NCI-H1436 treated with DMSO at 0.1 percent for 48 hours (cell line): ENCODE measurements at places on chromosomes 1 and 21.

DNA sequence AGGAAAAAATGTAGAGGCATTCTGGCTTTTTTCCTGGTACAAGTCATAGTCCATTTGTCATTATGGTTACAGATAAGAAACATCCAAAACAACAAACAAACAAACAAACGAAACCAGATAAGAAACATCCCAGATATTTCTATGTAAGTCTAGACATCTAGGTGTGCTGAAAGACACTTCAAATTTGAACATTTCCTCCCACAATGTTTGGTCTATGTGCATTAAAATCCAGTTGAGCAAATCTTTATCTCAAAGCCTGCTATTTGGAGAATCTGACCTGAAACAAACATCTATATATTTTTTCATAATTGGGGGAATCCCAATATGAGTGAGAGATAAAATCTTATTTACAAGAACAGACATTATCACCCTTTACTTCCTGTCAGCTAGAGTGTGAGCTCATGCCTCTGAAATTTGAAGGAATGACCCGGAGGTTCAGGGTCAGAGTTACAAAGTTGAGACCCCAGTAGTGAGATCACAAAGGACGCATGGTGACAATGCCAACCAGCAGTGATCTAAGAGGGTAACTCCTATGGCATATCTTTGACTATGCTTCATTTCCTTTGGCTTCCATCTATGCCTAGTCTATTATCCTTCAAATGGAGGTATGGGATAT lies 182.9 kb upstream of the ATP1B1 start:
- DNase-seq, result no peak

DNA sequence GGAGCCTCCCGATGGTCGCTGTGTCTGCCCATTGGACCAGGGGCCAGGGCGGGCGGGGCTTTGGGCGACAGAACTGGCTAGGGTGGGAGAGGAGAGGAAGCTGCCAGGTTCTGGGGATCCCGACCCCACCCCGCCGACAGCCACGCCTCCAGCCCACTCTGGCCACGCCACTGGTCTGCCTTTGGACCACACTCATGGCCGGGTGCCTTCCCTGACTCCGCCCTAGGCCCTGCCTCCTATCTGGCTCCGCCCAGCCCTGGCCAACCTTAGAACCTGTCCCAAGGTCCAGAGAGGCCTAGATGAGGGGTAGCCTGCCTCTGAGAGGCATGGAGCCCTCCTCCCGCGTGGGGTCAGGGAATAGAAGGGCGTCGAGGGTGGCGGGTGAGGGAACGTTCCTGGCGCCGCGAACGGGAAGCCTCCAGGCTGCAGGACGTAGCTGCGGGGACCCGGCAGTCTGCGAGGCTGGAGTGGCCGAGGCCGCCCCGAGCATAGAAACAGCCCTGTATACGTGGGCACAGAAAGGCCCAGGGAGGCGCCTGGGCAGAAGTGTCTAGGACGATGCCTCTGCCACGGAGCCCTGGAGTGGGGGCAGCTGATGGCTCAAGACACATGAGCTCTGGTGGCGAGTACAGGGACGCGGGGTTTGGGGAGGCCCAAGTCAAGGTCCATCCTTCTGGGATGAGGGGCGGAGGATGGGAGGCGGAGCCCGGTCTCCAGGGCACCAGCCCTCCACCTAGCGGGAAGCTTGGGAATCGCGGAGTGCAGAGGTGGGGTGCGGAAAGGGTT lies 11.5 kb upstream of the COL16A1 start:
- no peak for DNase-seq

DNA sequence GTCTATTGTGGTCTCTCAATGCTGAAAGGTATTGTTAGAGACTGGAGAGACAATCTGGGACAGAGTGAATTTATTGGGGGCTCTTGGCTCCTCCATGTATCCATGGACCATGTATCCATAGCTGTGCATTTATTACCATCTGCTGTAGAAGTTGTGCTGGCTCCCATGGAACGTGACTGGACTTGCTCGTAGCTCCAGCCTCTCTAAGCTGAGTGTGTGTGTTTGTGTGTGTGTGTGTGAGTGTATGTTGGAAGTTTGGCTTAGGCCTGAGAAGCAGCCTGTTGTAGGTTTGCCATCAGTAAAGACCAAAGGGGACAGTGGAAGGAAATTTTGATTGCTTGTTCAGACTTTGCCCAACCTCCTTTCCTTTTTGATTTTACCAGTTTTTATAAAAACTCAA lies 105.7 kb upstream of the USP24 start:
- no peak for DNase-seq

- DNase-seq, result no peak
Observed at GRCh38 chr1:78178816-78179215, 133.1 kb downstream of the GIPC2 start.

DNA sequence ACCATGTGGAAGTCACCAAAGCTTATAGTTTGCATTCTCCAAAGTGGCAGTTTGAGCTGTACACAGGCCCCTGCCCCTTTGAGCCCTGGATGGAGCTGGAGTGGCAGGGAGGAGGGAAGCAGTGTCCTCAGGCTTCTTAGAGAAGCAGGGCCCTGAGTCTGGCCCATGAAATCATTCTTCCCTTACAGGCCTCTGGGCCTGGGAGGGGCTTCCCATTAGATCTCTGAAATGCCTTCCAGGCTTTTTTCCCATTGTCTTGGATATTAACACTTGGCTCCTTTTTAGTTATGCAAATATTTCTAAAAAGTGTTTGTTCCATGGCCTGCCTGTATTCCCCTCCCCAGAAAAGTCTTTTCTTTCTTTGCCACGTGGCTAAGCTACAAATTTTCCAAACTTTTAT lies 10.0 kb upstream of the TRIM67 start:
- DNase-seq, result no peak

DNA sequence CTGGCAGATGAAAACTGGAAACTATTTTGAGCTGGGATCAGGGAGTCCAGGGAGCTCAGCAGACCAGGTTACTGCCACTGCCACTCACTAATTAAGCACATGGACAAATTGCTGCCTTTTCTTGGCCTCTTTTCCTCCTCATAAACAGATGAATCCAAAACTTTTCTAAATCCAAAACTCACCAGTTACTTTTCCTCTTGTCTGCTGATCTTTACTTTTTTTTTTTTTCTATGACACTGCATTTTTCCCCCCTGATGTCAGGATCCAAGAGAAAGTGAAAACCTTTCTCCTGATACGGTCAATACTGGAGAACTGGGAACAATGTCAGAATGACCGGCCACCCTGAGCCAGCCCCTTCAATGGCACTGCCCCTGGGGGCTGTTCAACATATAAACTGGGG lies 405.8 kb downstream of the DUSP10 start:
- DNase-seq, result no peak

GRCh38 chr21:44800971-44801467 lies 601 bp downstream of the UBE2G2 start:
- no peak for DNase-seq

DNA sequence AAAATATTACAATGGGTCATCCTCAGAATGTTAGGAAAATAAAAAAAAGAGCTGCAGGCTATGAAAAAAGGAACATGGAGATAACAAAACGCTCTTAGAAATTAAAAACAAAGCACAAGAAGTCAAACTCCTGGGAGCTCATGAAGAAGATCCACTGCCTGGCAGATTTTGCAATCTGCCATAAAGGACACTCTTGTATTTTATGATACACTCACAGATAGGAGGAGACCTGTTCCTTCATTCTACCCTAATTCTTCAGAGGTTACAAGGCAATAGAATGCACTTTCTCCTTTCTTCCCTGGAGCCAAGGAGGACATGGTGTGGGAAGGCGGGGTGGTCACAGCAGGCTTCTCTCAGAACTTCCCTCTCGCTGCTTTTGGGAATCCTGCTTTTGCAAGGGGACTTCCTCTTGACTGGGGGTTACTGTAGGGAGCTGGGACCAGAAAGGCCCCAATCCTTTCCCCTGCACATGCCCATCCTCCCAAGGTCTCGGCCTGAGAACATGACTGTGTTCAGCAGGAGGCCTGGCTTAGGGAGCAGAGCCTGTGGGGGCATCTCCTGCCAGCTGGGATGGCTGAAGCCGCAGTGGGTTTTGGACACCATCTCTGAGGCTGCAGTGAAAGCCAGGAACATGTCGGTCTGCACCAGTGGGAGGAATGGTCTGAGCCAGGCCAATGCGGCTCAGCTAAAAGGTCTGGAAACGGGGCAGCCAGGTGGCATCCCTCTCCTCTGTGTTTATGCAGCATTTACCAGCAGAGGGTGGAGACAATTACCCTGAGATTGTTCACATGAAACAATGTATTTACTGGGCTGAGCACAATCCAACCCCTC lies 44.8 kb downstream of the GPR161 start:
- no peak for DNase-seq

GRCh38 chr1:95548211-95548610 lies 314.2 kb downstream of the RWDD3 start:
- no peak for DNase-seq

DNA sequence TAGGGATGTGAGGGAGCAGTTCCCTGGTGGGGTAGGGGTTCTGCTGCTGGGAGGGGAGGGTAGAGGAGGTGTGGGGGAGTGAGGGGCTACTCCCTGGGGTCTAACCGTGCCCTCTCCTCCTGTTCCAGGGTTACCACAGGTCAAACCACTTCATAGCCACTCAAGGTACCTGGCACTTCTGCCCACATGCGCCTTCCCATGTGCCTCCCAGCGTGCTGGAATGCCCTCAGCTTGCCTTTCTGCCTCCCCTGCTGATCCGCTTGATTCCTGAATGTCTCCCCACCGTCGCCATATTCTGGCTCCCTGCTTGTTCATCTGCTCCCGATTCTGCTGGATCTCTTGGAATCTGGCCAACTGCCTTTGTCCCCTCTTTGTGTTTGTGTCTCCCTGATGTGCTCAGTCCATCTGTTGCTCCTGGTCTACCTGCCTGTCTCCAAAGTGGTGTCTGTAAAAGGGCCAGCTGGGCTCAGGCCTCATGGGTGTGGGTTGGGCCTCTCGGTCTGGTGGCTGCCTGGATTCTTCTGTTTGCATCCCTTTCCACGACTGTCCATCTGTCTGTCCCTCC lies 74.4 kb downstream of the PTPRU start:
- no peak for DNase-seq

DNA sequence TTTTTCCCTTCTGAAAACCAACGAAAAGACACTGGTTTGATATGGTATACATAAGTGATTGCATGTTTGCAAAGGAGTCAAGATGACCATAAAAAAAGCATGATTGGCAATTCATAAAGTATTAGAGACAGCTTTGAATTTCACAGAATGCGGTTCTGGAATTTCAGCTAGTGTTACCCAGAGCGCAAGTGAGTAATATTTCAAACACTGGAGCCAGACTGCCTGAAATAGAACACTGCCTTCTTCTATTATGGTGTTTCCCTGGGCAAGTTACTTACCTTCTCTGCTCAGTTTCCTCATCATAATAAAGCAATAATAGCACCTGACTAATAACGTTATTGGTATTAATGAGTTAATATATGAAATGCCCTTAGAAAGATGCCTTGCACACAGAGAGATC lies 54.7 kb downstream of the NEGR1 start:
- DNase-seq, result no peak

- no peak for DNase-seq
Observed at GRCh38 chr21:38311765-38312164, 55.0 kb downstream of the KCNJ15 start.

- peak; percentile 21 for DNase-seq
Observed at GRCh38 chr1:74771913-74772515, 39.1 kb downstream of the TYW3 start.

GRCh38 chr1:86913399-86913895 lies 479 bp downstream of the SELENOF start:
- DNase-seq, result no peak

DNA sequence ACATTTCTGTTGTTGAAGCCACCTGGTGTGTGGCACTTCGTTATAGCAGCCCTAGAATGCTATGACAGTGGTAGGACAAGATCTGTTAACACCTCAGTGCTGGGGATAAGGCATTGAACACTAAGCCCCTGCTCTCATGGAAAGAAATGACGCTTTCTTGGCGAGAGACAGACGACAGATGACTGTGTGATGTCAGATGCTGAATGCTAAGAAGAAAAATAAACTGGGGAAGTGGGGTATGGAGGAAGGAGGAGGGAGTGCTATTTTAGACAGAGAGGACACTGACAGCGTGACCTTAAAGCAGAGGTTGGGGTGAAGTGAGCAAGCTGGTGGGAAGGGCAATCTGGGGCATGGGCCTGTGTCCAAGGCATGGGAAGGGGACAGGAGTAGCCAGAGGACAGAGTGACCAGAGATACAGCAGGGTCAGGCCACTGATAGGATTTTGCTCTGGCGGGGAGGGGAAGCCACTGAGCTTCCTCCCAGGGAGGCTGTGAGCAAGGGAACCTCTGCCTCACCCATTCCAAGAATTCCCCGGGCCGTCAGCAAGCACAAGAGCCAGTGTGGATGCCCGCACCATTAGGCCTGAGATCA lies 15.2 kb downstream of the DOP1B start:
- no peak for DNase-seq

- no peak for DNase-seq
Observed at GRCh38 chr1:154344977-154345837, 19.9 kb downstream of the ATP8B2 start.

GRCh38 chr1:162229549-162229948 lies 147.1 kb downstream of the SPATA46 start:
- DNase-seq, result no peak

- no peak for DNase-seq
Observed at GRCh38 chr1:7281821-7282220, 489.3 kb upstream of the VAMP3 start.

DNA sequence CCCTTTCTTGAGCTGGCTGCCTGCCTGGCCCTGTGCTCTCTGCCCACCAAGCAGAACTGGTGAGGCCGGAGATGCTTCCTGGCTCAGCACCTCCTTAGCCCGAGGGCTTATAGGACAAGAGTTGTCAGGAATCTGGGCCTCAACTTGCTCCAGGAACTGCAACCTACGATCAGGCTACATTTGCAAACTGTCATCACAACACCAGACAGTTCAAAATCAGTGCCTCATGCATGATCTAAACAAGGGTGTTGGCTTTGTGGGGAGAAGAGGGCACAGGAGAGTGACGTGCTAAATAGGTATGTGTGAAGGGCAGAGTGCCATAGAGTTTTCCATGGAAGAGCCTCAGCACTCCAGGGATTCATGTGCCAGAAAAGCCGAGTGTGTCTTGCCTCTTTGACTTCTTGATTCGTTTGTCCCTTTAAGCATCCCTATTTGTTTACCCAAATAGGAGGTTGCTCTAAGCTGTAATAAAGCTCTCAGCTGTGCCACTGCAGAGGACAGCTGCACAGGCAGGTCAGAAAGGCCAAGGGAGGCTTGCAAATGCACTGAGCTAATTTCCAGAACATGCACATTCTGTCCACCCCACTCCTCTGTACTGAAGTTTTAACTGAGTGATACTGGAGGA lies 30.2 kb upstream of the NEK2 start:
- DNase-seq, result no peak

DNA sequence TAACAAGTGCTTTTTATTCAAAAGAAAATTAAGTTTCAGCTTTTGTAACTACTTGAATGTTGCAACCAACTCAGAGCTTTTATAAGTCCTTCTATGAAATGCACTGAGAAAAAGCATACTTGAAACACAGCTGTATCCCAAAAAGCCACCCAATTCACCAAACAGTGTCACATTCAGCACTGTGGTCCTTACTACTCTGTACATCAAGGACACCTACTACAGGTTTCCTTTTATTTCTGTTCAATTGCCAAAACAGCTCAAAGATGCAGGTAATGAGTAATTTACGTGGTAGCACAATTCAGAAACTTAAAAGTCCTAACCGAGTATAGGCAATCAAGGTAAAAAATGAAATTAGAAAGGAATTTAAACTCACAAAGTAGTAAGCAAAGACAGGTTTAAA lies 2.5 kb downstream of the EIF4G3 start:
- no peak for DNase-seq
